Stimulated activated naive CD4-positive, alpha-beta T cell treated with Interleukin-2 at 50 U/mL for 16 hours (primary cell): ENCODE measurements at places on chromosomes 7 and 10.
A peak's percentile ranks its signal among the peaks of the same experiment; 100 is the strongest.

- no peak for DNase-seq
These were observed 10.7 kb downstream of the NDST2 start for GRCh38 chr10:73800560-73801252.

DNA sequence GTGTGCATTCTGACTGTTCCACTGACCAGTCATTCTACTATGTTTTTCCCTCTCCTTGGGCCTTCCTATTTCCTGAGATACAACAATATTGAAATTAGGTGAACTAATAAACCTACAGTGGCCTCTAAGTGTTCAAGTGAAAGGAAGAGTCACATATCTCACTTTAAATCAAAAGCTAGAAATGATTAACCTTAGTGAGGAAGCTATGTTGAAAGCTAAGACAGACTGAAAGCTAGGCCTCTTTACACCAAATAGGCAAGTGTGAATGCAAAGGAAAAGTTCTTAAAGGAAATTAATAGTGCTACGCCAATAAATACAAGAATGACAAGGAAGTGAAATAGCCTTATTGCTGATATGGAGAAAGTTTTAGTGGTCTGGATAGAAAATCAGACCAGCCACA, 5.7 kb upstream of the DYNC1I1 start:
- no peak for DNase-seq

- no peak for DNase-seq
These were observed 12.6 kb downstream of the TRIM8 start for GRCh38 chr10:102656791-102657371.

GRCh38 chr7:113076703-113077102, 9.9 kb downstream of the GPR85 start:
- DNase-seq, result no peak

DNA sequence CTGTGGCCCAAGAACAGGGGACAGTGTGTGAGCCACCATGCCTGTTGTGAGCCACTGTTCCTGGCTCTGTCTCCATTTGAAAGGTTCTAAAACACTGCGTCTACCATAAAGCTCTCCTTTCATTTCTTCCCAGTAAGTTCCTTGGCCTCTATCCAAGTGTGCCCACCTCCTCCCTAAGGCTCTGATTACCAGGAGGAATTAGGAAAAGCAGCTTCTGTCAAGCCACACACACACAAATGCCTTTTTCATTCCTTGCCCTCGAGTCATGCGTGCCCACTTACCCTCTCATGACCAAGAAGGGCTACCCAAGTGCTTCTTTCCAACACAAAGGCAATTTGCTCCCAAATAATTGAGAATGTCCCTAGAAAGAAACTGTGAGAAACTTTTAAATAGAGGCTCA, 70.8 kb upstream of the PARD3 start:
- DNase-seq, result no peak

DNA sequence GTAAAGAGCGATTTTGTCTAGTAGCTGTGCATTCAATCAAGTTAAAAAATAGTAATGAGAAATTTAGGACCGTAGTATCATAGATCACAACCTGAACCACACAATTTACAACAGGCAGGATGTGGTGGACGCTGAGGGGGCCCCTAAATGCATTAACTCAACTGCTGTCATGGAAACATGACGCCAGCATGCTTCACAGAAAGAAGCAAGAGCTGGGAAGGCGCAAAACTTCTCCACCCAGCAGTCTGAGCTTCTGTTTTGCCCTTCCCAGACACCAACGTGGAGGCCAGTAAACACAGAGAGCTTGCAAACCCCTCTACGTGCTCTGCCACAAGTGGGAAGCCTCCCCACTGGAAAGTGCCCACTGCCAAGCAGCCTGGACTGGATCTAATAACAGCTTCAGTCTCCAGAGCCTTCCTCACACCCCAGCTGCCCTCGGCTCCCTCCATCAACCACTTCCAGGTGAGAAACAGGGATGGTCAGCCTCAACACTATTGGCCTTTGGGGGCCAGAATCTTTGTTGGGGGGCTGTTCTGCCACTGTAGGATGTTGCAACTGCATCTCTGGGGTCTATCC, 151.8 kb downstream of the SFMBT2 start:
- DNase-seq, result peak; percentile 43
